ENCODE measurements at places on chromosomes 7 and 10.

- no peak for DNase-seq
Measured at GRCh38 chr10:131172433-131172832, 139.1 kb downstream of the TCERG1L start.

GRCh38 chr7:33646891-33647391 lies 258.4 kb upstream of the BMPER start:
- DNase-seq: no peak

GRCh38 chr7:91598791-91599190 lies 281.7 kb downstream of the MTERF1 start:
- DNase-seq: no peak

DNA sequence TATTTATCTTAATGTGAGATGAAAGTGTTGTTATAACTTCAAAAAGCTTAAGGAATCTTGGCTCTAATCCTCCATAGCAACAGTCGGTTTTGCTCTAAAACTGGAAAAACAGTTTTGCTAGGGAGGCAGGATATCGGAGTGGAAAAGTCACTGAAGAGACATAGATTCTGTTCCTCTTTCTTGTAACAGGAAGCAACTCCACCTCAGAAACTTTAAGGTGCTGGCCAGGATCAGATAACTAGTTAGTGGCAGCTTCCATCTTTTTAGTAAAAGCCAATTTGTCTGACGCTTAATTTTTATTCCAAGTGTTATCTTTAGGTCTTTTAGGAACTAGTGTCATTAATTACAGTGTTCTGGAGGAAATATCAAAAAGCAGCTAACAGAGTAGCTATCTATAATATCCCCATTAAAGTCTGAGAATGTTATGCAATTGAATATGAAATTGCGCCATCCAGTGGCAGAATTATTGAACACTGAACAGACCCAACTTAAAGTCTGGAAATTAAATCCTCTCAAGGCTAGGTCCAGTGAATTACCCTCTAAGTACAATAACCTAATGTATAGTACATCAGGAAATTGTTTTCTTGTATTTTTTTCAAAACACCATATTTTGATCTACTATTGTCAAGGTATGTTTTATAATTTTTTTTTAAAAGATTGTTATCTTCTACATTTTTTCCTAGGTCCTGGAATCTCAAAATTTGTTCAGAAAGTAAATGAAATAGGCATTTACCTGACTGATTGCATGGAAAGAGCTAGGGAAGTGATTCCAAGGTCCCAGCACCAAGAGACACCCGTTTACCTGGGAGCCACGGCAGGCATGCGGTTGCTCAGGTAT lies 65.9 kb upstream of the CC2D2B start:
- no peak for DNase-seq

GRCh38 chr10:63262430-63263073 lies 129.4 kb downstream of the NRBF2 start:
- DNase-seq: no peak

- DNase-seq: no peak
Measured at GRCh38 chr7:138848056-138848980, 50.3 kb upstream of the ATP6V0A4 start.

GRCh38 chr10:106705681-106706100 lies 458.8 kb downstream of the SORCS1 start:
- peak; percentile 0 for DNase-seq

GRCh38 chr10:77164616-77165311 lies 472.8 kb downstream of the KCNMA1 start:
- DNase-seq: no peak

DNA sequence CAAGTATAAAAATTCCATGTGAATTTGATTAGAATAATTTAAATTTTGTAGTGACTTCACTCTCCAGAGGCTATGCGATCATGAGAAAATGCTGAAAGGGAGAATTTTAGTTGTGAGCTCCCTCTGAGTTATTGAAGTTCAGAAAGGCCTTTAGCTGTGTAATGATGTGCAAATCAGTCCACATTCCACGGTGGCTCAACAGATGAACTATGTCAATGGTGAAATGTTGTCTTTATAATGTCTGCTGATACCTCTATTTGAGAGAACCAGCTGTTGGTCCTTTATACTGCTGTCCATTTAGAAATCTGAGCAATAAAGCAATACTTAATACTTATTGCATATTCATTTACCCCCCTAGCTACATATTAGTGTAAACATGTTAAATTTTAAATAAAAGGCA lies 7.1 kb upstream of the ITGB8 start:
- no peak for DNase-seq

- DNase-seq: no peak
Measured at GRCh38 chr10:110523736-110524135, 26.0 kb downstream of the DUSP5 start.

DNA sequence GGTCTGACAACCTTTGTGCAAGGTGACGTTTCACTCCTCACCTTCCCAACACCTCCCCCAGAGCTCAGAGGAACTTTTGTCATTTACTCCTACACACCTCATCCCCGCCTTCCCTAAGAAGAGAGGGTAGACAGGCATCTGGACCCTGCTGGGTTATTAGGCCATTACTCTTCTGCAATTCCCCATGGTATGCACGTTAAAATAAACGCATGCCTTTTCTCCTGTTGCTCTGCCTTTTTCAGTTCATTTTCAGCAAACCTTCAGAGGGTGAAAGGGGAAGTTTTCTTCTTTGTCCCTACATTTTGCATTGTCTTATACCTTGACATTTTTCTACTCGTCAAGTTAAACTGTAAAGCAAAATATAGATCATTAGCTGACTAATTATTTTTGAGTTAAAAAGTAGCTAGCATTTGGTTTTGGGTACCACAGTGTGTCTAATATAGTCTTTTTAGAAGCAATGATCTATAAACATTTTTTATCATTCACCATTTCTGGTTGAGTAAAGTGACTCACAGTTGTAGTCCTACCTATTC lies 10.5 kb upstream of the EDRF1 start:
- no peak for DNase-seq

DNA sequence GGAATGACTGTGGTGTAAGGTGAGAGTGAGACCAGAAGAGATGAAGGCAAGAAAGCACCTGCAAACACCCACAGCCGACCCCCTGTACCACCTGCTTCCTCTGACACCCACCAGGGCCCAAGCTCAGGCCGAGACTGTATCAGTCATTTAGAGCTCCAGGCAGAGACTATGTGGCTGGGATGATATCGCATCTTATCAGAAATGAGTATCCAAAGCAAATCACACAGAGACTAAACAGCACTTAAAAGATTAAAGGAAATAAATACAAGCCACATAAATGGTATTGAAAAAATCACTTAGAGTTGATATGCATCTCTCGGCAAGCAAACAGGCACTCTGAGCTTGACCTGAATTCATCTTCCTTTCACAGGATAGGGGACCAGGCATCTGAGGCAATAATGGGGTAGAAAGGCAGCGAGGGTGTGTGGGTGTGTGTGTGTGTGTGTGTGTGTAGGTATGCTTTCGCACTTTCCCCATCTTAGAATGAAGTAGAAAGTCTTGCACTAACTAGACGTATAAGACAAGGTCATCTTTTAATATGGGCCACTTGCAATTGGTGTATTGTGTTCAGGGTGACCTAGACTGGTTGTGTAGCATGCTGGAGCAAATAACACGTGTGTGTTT lies 665.9 kb downstream of the KCNMA1 start:
- DNase-seq: no peak

GRCh38 chr7:30752979-30753378 lies 1.0 kb downstream of the INMT start:
- DNase-seq: no peak

GRCh38 chr10:3635697-3636096 lies 149.3 kb downstream of the KLF6 start:
- DNase-seq: no peak

GRCh38 chr10:13590886-13591285 lies 4.1 kb downstream of the PRPF18 start:
- DNase-seq: no peak

GRCh38 chr7:148356303-148356702 lies 234.3 kb upstream of the C7orf33 start:
- no peak for DNase-seq

DNA sequence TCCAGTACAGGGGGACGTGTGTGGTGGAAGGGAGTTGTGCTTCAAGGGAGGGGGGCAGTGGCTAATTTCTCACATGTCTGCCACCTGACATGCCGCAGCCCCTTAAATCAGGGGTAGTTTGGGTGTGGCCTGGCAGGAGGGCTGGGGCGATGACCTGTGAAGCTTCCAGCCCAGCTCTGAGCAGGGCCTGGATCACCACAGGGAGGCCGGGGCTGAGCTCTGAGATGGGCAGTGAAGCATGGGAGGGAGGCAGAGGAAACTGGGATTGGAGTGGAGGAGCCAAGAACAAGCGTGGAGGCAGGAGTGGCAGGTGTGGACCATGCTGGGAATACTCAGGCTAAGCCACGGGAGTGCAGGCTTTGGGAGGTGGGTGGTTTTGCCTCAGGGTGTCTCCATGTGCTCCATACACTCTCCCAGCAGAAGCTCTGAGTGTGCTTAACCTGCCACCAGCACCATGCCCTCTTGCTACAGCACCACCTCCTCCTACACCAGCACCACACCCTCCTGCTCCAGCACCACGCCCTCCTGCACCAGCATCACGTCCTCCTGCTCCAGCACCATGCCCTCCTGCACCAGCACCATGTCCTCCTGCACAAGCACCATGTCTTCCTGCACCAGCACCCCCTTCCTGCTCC lies 99.3 kb upstream of the SHH start:
- DNase-seq: no peak

GRCh38 chr7:22039670-22040069 lies 94.0 kb upstream of the CDCA7L start:
- DNase-seq: no peak

- no peak for DNase-seq
Measured at GRCh38 chr7:142131439-142132185, 20.1 kb downstream of the MGAM2 start.

- no peak for DNase-seq
Measured at GRCh38 chr10:14618674-14619073, 156.0 kb downstream of the FAM107B start.

- DNase-seq: no peak
Measured at GRCh38 chr7:115662676-115663075, 367.9 kb downstream of the TFEC start.

DNA sequence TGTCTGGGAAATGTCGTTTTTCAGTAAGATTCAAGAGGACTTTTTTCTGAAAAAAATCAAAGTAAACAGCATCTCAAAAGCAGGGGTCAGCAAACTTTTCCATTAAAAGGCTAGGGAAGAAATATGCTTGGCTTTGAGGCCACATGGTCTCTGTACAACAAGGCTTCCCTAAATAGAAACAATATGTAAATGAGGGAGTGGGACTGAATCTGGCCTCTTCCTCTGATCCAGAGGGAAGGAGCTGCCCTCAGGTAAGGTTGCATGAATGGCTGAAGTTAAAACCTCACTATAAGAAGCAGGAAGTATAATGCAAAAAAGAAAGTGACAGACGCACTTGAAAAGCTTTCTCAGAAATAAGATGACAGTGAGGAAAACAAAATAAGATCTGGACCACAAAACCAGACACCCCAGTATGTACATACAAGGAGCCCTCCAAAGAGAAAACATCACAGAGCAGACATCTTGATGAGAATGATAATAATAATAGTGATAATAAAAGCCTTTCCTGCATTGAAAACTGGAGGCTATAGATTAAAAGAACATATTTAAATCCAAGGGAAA lies 115.2 kb downstream of the PLXNA4 start:
- no peak for DNase-seq

DNA sequence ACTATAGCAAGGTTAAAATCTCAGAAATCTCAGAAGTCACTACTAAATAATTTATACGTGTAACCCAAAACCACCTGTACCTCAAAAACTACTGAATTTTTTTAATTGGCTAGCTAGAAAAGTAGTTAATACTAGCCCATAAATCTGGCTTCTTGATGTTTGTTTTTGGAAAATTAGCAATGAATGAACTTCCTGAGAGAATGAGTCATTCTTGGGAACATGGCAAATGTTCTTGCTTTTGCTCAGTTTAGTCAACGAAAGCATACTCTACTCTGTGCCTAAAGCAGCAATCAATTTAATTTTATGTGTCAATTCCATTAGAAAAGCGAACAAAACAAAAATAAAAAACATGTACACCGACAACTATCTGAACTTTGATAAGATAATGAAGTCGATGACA lies 69.2 kb downstream of the SEMA3E start:
- no peak for DNase-seq

DNA sequence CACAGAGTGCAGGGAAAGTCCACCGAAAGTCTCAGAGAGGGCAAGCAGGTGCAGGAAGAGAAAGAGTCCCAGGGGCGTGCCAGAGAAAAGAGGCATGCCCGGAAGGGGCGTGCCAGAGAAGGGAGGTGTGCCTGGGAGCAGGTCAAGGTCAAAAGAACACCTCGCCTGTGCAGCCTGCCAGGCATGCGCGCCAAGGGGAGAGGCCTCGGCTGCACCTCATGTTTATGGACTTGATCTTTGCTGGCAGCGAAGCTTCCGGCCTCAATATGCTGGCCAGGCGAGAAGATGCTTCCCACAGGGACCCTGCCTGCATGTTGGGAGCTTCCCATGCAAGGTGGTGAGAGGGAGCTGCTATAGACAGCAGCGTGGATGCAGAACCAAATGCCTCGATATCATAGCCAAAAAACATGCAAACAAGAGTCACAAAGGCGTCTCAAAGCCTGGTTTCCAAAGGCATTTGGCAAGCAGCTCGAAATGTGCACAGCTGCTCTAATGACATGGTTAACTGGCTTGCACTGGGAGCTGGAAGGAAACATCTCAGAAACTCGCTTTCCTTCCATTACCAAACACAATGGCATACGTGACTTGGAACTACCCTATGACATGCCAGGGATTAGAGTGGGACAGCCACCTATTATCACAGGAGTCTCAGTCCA lies 192.5 kb upstream of the PPP2R2D start:
- DNase-seq: no peak

DNA sequence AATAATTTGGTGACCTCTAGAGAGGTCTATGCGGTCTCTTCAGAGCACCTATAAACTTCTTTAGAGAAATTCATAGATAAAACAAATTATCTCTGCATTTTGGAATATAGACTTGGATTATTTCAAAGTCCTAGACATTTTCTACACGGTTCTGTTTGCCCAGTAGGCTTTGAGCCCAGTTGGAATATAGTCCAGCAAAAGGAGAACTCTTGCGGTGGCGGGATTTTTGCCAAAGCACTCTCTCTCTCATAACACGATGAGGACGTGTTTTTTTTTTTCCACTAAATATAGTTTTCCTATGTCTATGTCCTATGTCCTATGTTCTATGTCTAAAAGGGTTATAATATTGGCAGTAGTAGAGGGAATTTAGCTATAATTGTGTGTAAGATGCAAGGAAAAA lies 164.9 kb upstream of the AGR3 start:
- DNase-seq: no peak

GRCh38 chr7:129453510-129454248 lies 19.4 kb downstream of the STRIP2 start:
- no peak for DNase-seq

- DNase-seq: no peak
Measured at GRCh38 chr10:56142092-56142728, 218.8 kb downstream of the ZWINT start.

All from stimulated activated CD4-positive, alpha-beta T cell treated with anti-CD3 and anti-CD28 coated beads, Interleukin-4, amount 100 ng/mL, for 4 hours (primary cell).